NCI-H2227 treated with DMSO at 0.1 percent for 48 hours (cell line): ENCODE measurements at places on chromosomes 2 and 18.
A peak's percentile ranks its signal among the peaks of the same experiment; 100 is the strongest.

GRCh38 chr2:11169333-11169732 is 14.1 kb downstream of the SLC66A3 start:
- no peak for DNase-seq

GRCh38 chr2:190481339-190481738 is 53.2 kb downstream of the NEMP2 start:
- no peak for DNase-seq

DNA sequence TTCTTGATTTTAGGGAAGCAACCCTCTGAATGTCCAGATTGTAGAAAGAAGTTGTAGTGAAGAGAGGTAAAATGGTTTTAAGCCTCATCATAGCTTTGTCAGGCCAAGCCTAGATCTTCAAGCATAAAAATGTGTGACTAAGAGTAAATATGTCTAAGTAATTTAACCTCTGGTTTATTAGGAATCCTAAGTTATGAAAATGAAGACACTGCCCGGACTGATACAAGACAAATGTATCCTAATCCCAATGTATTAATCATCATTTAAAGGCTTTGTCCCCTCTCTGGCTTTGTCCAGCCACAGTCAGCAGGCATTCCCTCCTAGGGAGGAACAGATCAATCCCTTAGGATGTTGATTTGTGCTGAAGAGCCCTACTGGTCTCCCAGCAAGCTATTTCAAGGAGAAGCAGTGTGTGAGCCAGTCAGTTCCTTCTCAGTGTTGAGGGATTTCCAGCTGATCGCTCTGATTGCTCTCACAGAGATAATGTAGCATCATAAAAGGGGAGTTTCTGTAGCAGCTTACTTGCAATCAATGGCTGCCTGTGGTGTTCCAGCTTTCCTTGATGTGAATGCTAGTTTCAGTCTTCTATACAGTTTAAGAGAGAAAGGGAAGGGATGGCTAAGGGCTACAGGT is 796.1 kb downstream of the EPHA4 start:
- peak; percentile 33 for DNase-seq

GRCh38 chr2:191691016-191691735 is 13.2 kb downstream of the NABP1 start:
- DNase-seq, result peak; percentile 47

- no peak for DNase-seq
Measured at GRCh38 chr2:77834360-77835002, 312.3 kb upstream of the LRRTM4 start.

DNA sequence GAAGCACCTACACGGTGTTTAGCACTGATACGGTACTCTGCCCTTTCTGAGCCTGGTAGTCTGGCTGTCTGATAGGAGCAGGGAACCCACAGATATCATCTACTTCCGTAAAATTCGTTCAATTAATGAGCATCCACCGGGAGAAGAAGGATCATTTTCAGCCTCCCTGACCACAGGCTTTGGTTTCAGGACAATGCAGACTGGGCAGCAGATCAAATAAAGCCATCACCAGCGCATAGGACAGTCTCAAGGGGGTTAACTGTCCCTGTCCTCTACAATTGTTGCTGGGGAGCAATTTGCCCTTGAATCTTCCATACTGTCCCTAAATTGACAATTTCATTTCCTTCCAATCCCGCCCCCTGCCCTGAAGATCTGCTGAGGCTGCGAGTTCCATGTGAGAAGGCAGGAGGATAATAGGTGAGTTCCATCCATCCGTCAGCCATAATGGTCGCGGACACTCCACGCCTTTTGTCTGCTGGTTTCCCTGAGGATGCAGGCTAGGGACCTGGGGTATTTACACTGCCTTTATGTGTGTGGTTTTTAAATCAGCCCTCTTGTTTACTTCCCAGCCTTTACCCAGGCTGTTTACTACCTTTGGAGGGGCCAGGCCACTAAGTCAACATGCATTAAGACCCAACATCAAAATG is 110.0 kb downstream of the MYCN start:
- no peak for DNase-seq

- DNase-seq, result no peak
Measured at GRCh38 chr2:144517866-144518747, 1.8 kb downstream of the ZEB2 start.

DNA sequence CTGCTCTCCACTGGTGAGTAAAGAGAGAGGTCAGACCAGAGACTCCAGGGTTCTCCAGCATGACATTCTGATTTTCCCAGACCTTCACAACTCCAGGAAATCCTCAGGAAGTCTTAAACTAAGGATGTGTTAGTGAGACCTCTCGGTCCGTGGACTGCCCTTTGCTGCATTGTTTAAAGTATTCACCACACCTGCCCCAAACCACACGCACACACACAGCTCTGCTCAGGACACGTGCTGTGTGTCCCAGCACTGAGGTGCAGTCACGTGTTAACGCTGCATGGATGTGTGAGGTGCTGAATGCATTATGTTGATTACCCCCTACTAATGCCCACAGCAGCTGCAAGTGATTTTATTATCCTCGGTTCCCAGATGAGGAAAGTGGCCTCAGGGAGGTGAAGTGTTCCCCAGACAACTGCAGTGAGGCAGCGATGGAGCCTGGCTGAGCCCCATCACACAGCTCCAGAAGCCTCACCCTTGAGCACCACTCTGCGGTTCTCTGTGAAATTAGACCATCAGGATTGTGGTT is 68.4 kb downstream of the TRAPPC12 start:
- DNase-seq, result no peak

DNA sequence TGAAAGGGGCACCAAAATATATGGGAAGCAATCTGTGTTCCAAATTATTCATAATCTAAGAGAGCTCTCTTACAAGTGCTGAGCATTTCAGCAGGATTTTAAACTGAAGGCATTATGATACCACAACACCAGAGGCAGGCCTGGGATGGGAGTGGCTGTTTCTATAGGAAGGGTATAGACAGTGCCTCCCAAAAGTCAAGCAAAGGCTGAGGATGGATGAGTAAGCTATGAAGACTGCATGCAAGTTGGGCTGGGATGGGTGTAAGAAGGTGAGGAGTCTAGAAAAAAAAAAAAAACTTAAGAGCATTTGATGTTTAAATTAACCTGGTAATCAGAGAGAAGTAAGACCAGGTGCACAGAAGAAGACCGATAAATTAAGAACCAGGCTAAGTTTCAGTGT is 132.5 kb downstream of the OSR1 start:
- DNase-seq, result no peak

DNA sequence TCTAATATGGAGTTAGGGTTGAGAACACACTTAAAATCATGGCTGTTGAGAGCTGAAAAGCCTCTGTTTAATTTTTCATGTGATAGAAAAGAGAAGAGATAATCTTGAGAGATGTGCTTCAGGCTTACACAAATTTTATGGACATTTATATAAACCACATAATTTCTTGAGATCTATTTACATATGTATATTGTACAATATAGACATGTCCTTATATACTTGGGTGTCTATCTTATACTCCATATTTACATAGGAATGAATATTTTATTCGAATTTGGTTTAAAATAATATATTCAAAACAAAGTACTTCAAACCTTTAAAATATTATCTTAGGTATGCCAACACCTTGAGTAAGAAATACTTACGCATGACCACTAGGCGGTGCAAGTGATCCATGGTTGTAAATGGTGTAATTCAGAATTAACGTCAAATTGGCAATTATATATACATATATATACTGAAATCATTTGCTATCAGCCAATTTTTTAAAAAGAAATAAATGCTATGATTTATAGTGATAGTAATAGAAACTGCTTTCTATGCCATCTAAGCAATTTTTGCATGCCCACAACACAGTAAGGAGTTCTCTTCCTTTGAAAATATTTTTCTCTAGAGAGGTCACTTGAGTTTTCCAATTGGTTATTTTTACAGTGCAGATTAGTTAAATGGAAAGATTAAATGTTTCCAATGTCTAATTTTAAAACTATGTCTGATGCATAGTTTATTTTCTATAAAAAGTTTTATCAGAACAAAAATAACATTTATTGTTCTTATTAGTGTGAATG is 37.6 kb upstream of the SPAG16 start:
- DNase-seq, result peak; percentile 50

DNA sequence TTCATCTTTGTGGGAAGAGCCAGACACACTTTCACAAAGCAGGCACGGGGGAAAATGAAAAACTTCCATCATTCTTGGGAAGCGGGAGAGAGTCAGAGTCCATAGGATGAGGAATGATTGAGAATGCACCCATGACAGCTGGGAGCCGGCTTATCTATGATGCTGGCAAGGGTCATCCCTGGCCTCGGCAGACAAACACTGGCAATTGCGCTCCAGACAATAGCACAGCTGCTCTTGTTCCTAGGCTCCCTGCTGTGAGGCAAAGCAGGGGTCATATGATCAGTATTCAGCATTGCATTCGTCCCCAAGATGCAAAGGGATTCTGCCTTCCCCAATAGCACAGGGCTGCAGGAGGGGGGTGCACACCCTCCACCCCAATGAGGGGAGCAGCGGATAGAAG is 33.0 kb downstream of the CYRIA start:
- DNase-seq, result peak; percentile 40

- no peak for DNase-seq
Measured at GRCh38 chr2:127567351-127567854, 31.9 kb downstream of the MYO7B start.

GRCh38 chr18:46169464-46169941 is 65.3 kb downstream of the HAUS1 start:
- no peak for DNase-seq

DNA sequence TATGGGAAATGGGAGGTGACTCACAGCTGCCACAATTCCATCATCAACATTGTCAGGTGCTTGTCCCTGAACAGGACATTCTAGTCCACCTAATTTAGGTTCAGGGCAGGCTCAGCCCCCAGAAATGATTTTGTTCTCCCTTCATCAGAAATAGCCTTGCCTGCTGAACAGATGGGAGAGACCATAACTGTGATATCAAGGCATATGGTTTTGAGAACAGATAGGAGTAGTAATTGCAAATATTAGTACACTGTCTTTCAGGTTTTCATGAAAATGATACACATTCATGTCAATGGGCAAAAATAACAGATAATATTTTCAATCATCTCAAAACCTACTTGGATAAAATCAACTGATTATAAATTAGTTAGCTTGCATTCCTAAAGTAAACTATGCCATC is 316.5 kb downstream of the MBD2 start:
- DNase-seq, result no peak

- DNase-seq, result no peak
Measured at GRCh38 chr2:206535260-206535986, 92.1 kb downstream of the ADAM23 start.

DNA sequence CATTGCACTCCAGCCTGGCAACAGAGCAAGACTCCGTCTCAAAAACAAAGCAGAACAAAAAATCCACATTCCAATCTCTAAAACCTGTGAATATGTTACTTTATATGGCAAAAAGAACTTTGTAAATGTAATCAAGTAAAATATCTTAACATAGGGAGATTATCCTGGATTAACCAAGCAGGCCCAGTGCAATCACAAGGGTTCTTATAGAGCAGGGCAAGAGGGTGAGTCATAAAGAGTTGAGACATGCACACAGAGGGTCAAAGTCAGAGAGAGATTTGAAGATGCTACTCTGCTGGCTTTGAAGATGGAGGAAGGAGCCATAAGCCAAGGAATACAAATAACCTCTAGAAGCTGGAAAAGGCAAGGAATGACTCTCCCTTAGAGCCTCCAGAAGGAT is 60.9 kb upstream of the SLC9A2 start:
- no peak for DNase-seq

GRCh38 chr2:221268631-221269030 is 303.5 kb downstream of the EPHA4 start:
- DNase-seq, result no peak

- no peak for DNase-seq
Measured at GRCh38 chr2:71783215-71783614, 329.9 kb downstream of the DYSF start.

DNA sequence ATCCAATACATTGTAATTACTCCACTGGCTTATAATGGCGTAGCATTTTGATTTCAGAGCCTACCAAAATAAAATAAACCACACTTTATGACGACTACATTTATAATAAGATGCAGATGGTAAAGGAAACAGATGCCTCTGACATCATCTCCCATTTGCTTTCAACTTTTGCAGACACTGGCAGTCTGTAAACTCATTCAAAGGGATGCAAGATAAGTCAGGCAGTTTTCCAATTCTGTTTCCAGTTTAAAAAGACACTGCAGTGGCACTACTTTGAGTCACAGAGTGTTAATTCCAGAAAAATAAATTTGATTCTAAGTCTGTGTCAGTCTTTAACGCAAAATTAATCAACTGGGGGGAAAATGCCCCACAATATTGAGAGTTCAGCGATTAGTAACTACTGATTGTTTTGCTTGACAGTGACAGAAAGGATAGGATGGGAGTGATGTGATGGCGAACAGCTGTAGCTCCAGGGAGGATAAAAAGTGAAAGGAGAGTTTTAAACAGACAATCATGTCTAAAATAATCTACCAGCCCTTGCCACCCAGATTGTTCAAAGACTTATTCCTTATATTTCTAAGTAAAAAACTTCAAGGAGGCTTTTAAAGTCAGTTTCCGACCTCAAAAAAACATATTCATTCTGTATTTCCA is 6.7 kb downstream of the DSEL start:
- no peak for DNase-seq

DNA sequence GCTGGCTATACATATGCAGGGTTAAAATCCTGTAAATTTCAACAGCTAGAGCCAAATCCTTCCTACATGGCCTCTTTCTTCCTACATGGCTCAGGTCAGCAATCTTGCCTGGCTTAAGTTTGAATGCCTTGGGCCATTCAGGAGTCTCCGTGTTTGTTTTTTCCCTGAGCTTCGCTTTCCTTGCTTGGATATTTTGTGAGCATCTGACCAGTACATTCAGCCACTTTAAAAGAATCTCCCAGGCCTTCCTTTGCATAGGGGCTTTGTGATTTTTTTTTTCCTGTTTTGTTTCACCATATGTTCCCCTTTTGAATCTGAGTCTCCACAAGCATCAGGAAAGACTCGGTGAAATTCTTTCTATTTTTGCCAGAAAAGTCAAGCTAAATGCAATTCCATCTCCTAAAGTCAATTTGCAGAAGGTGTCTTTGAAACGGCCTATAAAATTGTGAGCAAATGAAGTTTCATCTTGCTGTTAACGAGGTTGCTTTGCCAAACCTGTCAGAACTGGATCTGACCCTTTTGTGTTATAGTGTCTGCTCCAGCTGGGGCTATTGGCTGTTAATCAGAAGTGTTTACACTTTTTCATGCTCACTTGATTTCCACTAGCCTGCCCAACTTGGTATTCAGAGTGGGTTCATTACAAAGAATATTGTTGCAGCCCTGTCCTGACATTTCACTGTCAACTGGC is 256.9 kb downstream of the DCC start:
- DNase-seq, result no peak
